Activated B cell treated with CpG ODN at 0.5 μM for 24 hours (primary cell): ENCODE measurements at places on chromosomes 13 and 19.

DNA sequence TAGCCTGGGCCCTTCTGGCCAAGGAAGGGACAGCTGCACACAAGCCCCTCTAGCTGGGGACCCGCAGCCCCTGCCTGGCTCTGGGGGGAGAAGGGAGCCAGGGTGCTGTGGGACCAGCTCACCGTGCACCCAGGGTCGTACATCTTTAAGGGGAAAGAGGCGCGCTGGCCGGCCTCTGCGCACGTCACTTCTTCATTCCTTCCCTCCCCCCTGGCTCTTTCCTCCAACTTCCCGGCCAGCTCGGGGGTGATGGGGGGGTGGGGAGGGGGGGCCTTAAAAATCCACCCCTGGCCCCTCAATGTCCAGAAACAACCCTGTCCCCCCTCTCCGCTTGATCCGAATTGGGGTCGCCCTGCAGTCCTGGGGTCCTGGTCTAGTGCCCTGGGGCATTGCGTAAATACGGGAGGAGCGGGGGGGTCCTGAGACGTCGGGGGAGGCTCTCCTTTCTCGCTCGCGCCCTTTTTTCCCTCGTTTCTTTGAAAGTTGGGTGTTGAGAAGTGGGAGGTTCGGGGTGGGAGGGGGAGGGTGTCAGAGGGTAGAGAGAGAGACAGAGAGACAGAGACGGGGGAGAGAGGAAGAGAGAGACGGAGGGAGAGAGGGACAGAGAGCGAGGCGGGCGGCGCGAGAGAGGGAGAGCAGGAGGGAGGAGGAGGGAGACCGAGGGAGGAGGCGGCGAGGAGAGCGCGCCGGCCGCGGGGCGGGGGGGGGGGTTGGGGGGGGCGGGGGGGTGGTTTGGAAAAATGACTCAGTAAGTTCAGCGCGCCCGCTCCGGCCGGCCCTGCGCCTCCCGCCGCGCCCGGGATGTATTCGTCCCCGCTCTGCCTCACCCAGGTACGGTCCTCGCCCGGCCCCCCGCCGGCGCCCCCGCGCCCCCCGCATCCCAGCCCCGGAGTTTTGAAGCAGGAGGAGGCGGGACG lies at the start of gene NFIC:
NFIC (plus strand) TSS at position 748 of the 917 bp plus-strand sequence; CDS start at position 802, 54 bp downstream.
- DNase-seq, result no peak

- no peak for DNase-seq
Observed at GRCh38 chr19:48479686-48480085, 10.5 kb downstream of the CYTH2 start.

DNA sequence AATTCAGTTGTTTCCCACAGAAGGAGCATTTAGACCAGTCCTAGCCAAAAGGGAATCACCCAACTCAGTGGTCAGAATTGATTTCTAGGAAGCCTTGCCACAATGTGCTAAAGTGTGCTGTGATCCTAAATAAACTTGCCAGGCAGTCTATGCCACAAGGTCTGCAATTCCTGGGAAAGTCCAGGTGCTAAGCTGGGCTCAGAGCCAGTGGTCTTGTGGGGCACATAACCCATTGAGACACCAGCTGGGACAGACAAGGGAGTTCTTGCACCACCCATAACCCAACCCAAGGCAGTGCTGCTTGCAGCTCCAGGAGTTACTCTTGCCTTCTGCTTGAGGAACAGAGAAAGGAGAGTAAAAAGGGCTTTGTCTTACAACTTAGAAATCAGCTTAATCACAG lies 489.5 kb upstream of the SPRY2 start:
- DNase-seq, result no peak

- DNase-seq, result no peak
Observed at GRCh38 chr13:30193279-30194234, 113.8 kb downstream of the KATNAL1 start.

GRCh38 chr13:53015971-53016370 lies 12.6 kb upstream of the OLFM4 start:
- no peak for DNase-seq

GRCh38 chr13:99197117-99197651 lies 3.5 kb upstream of the UBAC2 start:
- no peak for DNase-seq

- DNase-seq, result peak; percentile 32
Observed at GRCh38 chr13:52599848-52600603, 42.2 kb upstream of the HNRNPA1L2 start.

DNA sequence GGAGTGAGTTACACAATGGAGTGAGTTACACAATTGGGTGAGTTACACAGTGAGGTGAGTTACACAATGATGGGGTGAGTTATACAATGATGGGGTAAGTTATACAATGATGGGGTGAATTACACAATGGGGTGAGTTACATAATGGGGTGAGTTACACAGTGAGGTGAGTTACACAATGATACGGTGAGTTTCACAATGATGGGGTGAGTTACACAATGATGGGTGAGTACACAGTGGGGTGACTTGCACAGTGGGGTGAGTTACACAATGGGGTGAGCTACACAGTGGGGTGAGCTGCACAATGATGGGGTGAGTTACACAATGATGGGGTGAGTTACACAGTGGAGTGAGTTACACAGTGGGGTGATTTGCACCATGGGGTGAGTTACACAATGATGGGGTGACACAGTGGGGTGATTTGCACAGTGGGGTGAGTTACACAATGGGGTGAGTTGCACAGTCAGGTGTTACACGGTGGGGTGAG lies 52.5 kb upstream of the GAS6 start:
- DNase-seq, result no peak

GRCh38 chr13:81109026-81109425 lies 768.1 kb upstream of the SPRY2 start:
- DNase-seq, result no peak

DNA sequence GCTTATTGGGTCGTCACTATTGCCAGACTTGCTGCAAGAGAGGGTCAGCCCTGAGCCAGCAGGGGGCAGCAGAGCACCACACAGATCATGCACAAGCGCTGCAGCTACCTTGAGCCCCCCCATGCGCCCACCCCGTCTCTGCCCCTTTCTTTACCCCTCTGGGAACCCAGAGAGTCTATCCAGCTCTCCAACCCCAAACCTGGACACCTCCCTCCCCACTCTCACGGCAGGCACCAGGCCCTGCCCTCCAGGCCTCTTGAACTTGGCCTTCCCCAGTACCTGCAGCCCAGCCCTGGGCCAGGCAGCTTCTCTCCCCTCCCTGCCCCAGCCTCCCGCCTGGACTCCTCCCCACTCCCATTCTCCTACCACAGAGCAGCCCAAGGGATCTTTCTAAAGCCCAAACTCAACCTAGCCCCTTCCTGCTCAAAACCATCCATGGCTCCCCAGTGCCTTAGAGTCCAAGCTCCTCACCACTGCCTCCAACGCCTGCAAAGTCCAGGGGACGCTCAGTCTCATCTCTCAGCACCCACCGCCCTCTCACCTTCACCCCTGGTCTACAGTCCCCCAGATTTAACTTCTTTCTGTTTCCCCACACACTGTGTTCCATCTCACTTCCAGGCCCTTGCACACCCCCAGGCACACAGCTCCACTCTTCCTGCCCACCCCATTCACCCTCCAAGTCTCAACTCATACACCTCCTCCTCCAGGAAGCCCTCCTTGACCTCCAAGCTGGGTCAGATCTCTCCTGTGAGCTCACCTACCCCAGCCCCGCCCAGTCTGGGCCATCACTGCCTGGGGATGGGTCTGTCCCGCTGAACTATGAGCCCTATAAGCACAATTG lies 9.4 kb upstream of the CEACAM16 start:
- peak; percentile 73 for DNase-seq

DNA sequence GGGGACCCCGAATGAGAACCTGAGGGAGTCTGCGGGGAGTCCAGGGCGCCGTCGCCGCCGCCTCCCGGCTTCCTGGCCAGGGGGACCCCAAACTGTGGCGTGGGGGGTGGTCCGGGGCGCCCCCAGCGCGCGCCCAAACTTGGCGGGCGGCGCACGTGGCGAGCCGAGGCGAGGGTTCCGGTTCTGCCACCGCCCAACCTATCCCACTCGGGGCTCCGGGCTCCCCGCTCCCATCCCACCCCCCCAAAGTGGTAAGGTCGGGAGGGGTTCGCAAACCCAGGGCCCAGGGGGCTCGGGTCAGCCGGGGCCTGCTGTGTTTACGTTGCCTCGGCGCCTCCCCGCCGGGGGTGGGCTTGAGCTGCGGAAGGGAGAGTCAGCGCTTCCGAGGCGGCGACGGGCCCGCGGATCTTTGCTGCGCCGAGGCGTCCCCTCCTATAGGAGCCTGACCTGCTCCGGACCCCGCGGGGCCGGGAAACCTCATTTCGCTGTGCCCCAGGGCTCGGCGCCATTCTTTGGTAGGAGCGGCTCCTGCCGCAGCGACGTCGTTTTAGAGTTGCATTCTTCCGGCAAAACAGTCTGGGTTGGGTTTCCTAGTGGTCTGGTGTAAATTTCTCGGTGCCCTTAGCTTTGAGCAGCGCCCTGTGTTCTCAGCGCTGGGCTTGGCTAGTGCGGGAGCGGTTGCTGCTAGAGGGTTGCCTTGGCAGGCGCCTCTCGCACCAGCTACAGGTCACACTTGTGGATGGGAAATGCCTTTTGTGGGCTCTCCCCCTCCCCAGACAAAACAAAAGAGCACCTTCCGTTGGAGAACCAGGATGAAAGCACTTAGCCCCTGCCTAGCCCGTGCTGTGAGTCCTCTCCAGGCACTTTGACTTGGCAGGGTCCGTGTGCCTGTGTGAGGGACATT lies 1.2 kb downstream of the DAZAP1 start:
- peak; percentile 54 for DNase-seq

- no peak for DNase-seq
Observed at GRCh38 chr13:70390064-70390463, 281.8 kb upstream of the KLHL1 start.

- no peak for DNase-seq
Observed at GRCh38 chr13:60969656-60970055, 446.0 kb downstream of the PCDH20 start.

DNA sequence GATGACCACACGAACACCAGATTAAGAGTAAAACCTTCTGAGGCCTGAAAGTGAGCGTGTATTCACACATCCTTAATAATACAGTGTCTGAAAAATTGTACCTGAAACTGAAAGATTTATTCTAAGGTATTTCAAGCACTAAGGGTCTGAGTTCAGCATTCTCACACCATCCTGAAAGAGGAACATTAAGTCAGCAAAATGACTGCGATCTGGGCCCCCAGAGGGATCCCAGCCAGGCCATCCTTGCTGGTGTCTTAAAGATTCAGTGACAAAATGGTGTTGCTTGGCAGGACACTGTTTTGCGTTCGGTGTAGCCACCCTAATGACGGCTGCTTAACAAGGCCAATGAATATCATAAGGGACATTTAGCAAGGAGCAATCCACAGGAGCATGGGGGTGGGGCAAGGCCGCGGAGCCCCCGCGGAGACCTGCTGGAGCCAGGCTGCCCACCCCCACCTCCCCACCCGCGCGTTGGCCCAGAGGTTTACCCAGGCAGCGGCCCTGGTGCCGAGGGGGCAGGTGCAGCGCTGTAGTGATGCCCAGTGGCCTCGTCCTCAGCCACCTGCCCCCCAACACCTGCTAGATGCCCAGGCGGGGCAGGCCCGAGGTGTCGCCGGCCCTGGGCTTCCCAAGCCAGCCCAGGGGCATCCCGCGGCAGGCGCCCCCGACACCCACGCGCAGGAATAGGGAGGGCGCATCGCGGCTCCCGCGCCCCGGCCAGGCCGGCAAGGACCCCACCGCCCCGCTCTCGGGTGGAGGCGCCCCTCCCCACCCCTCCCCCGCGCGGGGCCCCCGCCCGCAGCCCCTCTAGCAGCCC lies 742 bp downstream of the NALCN start:
- no peak for DNase-seq

- DNase-seq, result peak; percentile 88
Observed at GRCh38 chr19:18291590-18292461, 10.4 kb upstream of the JUND start.

- DNase-seq, result no peak
Observed at GRCh38 chr13:45700971-45701900, 884 bp upstream of the CBY2 start.

- DNase-seq, result no peak
Observed at GRCh38 chr13:102721800-102722231, 27.0 kb upstream of the METTL21C start.

DNA sequence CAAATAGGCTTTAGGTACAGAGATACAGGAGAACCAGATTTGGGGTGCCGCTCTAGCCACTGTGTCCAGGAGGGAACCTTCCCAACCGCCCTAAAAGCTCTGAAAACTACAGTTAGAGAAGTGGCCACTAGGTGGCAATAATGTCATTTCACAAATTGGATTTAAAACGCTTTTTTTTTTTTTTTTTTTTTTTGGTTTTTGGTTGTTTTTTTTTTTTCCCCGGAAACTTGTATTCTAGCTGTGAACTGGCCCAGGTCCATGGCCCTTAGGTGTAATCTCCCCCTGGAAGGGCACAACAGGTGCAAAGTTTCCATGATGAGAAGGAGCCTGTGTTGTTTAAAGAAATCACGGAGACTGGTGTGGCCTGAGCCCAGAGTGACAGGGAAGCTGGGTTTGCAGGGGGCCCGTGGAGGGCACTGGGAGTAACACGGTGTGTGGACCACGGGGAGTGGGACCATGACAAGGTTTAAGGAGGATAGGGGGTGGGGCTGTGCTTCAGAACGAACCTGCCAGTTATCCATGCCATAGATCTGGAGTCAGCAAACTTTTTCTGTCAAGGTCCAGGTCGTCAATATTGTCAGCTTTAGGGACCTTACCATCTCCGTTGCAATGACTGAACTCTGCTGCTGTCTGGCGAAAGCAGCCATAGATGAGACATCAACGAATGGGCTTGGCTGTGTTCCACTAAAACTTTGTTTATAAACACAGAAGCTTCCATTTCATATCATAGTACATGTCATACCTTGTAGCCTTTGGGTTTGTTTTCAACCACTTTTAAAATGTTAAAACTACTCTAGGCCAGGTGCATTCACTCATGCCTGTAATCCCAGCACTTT lies 10.1 kb downstream of the OR1I1 start:
- no peak for DNase-seq

DNA sequence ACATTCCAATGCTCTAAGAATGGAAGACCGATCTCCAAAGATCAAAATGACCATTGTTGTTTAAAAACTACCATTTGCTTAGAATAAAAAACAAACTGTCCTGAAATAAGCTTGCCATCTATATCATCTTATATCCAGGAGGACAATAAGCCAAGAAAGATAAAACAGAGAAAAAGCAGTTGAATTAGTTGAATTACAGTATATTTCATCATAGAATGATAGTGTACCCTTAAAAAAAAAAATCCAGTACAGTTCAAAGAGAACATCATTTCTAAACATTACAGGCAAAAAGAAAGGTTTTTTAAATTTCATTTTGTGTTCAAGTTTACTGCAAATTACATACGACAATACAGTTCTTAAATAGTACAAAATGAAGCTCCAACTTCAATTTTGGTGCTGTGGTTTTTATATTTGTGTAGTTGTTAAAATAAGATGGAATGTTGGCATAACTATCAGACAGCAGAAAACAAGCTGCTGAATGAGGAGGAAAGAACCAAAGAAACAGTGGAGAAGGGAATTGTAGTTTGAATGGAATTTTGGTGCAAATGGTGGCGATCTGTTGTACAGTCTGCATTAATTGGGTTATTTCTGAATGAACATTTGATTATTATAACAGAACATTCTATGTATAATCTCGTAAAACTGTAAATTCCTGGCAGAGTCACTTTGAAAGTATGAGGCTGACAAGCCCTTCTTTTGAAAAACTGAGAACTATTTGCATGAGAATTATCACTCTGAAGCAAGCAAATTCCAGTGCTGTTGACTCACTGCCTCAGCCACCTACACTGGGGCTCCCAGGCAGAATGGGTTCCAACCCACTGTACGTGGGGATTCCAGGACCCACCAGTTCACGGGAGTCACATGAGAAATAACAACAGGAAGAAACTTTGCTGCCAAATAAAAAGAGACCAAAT lies 37.7 kb downstream of the LHFPL6 start:
- DNase-seq, result no peak
